ENCODE measurements at places on chromosomes 1 and 21. TPM values are rescaled to one million over a fixed set of nuclear protein-coding genes. Genes with fewer than 3 reads are reported as not detected.
A peak's percentile ranks its signal among the peaks of the same experiment; 100 is the strongest.

MMP23B gene
- 4.2 TPM for total RNA-seq

CADM3 gene
- total RNA-seq = 6.9 TPM

- no peak for DNase-seq
Observed at GRCh38 chr1:152735648-152736047, 22.2 kb upstream of the KPRP start.

DNA sequence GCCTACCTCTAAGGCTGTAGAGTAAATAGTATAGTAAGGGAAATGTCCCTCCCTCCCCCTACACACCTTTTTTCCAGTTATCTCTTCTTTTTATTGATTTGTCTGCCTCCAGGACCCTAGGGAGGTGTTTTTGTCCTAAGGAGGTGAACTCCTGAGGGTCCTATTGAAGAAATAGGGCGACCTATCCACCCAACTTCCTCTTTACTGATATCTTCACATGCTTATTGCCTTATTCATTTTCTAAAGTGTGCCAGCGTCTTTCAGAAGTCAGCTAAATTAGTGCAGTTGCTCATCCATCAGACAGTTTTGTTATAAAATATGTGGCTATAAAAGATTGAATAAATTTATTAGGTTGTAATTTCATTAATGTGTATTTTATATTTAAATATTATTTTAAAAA is 5.9 kb downstream of the BACH1 start:
- no peak for DNase-seq

DNA sequence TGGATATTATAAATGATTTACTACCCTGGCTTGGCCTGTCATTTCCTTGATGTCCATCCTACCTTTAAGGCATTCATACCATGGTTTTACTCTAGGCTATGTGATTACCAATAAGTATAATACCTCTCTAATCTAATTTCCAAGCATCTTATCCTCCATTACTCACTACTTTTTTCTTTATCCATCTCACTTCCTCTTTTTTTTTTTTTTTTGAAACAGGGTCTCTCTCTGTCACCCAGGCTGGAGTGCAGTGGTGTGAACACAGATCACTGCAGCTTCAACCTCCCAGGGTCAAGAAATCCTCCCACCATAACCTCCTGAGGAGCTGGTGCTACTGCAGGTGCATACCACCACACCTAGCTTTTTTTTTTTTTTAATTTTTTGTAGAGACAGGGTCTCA is 39.9 kb downstream of the INKA2 start:
- no peak for DNase-seq

- DNase-seq = no peak
Observed at GRCh38 chr1:243902100-243902499, 52.1 kb upstream of the AKT3 start.

GRCh38 chr1:85692730-85693314 is 15.4 kb downstream of the ZNHIT6 start:
- DNase-seq = no peak

DNA sequence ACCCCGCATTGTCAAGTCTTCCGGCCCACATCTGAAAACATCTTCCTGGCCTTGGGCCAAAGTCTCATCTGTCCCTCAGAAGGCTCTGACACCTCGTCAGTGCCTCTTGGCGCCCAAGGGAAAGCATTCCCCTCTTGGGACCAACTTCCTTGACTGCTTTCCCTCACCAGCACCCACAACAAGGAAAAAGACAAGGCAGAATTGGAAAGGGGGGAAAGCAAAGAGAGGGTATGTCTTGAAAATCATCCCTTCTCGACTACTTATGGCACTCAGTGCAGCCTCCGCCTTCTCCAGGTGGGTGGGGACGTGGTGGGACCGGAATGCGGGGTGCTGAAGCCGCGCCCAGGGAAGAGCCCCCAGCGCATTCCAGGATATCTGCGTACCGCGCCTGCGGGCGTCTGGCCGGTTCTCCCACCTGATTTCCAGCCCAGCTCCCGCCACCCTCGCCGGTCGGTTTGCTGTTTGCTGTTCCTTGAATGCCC is 554 bp upstream of the SLC39A1 start:
- peak; percentile 85 for DNase-seq

DNA sequence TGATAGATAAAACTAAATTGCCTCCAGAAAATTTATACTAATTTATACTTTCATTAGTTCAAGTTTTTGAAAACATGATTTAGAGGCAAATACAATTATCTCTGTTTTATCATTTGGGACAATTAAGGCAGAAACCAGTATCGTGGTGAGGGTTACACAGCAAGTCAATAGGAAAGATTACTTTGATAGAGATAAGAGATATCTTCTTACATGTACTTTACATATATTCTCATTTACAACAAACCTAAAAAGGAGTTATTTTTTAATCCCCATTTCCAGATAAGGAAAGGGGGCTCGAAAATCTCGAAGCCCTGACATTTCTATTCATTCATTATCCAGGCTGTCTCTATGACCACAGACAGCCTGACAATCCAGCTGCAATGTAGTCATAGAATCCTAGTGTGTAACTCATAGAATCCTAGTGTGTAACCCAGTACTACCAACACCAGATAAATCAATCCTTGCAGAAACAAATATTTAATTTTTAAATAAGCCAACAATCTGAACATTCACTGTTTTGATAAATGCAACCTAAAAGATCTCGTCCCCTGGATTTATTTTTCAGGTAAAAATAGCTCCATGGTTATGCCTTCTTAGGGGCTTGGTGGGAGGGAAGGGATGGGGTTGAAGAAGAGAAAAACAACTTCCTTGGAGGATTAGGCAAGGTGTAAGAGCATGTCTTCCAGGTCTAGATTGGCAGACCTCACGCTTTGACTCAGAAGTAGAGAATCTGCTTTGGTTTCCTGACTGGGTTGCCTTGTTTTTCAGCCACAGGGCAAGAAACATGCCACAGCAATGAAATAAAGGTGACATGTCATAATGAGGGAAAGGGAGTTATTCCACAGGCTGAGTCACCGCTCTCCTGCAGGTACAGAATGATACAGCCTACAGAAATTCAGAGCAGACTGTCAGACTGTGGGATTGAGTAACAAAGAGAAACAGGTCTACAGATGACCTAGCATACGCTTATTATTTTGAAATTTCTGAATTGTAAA is 45.6 kb downstream of the IRF2BP2 start:
- no peak for DNase-seq

- DNase-seq = peak; percentile 80
Observed at GRCh38 chr1:234326497-234327366, 46.5 kb upstream of the COA6 start.

LCE1D gene
- total RNA-seq = not detected

- DNase-seq = no peak
Observed at GRCh38 chr1:60857851-60858250, 224.5 kb upstream of the NFIA start.

NEK7 gene
- 20.7 TPM for total RNA-seq

DDR2 gene
- 0.69 TPM for total RNA-seq

DNA sequence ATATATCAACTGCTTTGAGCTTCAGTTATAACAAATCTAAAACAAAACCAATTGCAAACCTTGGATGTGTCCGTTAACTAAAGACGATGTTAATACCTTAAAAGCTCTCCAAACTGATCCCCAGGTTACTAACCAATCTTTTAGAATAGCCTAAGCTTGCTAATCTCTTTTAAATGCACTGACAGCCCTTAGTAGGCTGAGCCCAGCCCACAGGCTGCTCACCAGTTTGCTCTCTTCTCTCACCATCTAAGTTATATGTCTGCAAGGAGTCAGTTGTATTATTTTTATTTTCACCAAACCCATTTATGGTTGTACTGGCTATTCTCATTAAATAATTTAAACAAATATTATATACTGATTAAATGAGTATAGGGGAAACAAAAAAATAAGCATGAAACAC is 199.5 kb downstream of the ADGRL2 start:
- peak; percentile 48 for DNase-seq

TMCC2 gene
- total RNA-seq = 12.1 TPM

SMIM34 gene
- not detected for total RNA-seq

DNA sequence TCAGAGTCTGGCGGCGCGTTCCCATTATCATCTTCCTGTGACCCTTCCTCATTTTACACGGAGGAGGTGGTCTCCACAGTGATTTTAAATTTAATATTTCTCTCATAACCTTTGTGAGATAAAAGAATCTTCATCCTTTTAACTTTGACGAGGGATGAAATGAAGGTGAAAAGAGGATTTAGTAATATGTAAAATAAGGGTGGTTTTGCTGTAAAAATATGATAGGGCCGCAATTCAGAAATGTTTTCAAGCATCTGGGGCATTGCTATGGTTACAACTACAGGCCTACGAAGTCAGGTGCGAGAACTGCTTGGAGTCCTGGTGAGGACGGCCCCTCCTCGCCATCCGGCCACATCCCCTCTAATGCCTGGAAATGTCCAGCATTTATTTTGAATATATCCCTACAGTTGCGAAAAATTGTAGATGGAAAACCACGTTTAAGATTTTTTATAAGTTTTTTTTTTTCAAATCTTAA is 422 bp upstream of the RSBN1 start:
- DNase-seq = peak; percentile 38

CTNNBIP1 gene
- 68.8 TPM for total RNA-seq

GRCh38 chr1:58699011-58699762 is 675 bp downstream of the MYSM1 start:
- DNase-seq = no peak

OR2T1 gene
- total RNA-seq = not detected

S100A11 gene
- 4.4 TPM for total RNA-seq

- no peak for DNase-seq
Observed at GRCh38 chr21:44795342-44795741, 6.3 kb downstream of the UBE2G2 start.

GRCh38 chr1:56566994-56567393 is 12.4 kb downstream of the PLPP3 start:
- DNase-seq = peak; percentile 78

GRCh38 chr1:33298623-33299277 is 22.1 kb downstream of the A3GALT2 start:
- DNase-seq = peak; percentile 79

MCOLN2 gene
- 0.59 TPM for total RNA-seq

HTR6 gene
- total RNA-seq = not detected

DNA sequence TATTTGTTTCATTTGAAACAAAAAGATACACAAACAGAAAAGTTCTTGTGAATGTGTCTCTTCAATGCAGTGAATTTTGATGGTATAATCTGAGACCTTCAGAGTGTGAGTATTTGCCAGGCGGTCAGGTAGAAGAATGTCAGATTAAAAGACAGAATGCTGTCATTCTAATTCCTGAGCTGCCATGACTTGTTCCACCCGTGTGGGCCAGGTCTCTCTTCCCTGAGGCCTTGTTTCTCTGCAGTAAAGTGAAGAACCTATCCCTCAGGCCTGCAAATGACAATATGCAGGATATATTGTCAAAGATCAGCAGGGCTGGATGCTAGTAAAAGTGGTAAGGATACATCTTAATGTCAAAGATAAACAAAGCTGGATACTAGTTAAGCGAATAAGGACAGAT is 111.4 kb downstream of the ZP4 start:
- DNase-seq = no peak

DNA sequence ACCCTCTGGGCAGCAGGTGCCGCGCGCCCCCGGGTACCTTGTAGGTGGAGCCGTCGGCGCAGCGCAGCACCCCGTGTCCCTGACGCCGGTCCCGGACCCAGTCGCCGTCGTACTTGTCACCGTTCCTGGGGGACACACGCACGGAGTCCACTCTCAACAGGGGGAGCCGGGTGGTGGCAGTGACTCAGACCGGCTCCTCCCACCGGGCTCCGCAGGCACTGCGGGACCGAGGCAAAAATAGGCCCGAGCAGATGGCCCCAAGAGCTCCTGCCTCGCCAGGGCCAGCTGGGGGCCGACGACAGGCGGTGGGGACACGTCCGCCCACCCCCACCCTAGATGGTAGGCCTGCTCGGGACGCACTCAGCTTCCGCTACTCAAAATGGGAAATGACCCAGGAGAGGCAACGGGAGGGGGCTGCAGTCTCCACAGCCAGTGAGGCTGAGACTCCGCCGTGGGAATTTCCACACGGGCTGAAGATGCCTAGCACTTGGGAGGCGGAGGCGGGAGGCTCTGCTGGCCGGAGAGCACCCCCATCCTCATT is 6.3 kb downstream of the MORN1 start:
- DNase-seq = no peak

DNA sequence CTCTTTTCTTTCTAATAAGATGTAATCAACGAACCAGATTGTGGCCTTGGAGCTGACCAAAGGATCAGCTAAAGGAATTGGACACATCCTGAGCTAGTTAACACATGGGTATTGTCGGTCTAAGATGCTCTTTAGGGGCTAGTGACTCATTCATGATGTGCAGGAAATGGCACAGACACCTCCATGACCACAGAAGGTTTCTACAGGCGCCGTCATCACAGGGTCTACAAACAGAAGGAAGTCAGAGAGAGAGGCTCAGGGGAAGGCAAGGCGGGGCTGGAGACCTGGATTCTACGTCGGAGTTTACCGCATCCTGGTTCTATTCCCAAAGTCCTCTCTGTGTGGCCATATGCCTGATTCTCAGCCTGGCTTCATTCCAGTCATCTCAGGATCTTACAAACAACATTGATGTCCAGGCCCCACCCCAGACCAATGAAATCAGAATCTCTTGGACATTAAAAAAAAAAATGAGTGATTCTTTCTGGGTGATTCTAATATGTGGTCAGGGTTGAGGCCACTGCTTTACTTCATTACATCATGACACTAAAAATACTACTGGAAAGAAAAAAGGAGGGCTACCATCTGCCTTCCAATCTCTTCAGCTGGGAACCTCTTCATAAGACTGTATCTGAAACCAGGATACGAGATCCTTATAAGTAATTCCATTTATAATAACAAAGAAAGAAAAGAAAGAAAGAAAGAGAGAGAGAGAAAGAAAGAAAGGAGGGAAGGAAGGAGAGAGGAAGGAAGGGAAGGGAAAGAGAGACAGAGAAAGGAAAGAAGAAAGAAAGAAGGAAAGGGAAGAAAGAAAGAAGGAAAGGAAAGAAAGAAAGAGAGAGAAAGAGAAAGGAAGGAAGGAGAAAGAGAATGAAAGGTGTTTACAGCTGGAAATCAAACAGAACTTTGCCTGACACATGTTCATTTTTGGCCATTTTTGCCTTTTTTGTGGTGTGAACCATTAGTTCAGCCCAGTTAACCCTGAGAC is 11.6 kb upstream of the KCNJ15 start:
- DNase-seq = no peak

DNA sequence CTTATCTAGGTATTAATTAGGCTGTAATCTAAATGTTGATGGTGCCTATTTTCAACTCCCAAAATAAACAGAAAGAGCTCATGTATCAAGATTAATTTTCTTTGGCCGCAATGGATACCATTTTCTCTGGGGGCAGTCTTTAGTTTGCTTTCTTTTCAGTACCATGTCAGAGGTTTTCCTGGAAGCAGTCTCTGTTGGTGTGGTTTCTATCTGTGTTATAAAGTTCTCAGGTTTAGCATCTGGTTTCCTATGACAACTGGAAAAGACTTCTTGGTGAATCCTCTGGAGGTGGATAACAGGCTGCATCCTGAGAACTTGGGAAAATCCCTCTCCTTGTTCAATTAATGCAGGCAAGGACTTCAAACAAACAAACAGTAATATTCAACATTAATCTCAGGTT is 38.7 kb upstream of the BATF3 start:
- DNase-seq = no peak

DNA sequence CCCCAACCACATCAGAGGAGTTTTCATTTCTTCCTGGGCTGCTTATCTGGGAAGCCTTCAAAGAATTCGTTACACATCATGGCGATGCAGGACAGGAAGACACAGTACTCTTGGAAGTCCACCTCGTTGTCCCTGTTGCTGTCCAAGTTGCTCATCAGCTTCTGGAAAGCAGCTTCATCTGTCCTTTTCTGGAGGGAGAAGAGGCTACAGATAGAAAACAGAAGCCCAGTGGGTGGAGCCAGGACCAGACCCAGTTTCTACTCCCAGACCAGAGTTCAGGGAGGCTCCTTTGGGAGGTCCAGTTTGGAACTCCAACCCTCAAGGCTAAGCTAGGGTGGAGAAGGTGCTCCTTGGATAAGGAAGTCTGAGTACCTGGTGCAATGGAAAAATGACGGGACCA is 1.9 kb downstream of the S100A4 start:
- no peak for DNase-seq

Measured in neural progenitor cell (in vitro differentiated cells).